ENCODE measurements at places on chromosomes 1 and 21.

GRCh38 chr21:15272171-15272570 lies 207.4 kb upstream of the NRIP1 start:
- no peak for DNase-seq

GRCh38 chr1:75710832-75711231 lies 13.7 kb upstream of the ACADM start:
- DNase-seq = no peak

- no peak for DNase-seq
Measured at GRCh38 chr1:200168926-200169325, 141.4 kb downstream of the NR5A2 start.

DNA sequence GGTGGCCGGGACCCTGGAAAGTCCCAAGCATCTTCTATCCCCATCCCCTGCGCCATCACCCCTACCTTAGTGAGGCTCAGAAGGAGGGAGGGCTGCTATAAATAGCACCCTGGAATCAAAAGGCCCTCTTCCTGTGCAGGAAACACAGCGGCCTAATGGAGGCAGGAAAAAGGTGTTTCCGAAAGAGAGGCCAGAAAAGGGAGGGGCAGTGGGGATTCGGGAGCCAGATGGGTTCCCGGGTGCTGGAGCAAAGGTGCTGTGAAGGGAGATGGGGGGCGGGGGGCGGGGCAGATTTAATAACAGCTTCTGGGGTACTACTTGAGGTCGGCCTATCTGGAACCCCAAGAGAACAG lies 16.6 kb downstream of the NAV1 start:
- DNase-seq = no peak

- no peak for DNase-seq
Measured at GRCh38 chr1:118900643-118901440, 87.3 kb downstream of the TBX15 start.

GRCh38 chr1:89954401-89954800 lies 40.5 kb upstream of the ZNF326 start:
- no peak for DNase-seq

DNA sequence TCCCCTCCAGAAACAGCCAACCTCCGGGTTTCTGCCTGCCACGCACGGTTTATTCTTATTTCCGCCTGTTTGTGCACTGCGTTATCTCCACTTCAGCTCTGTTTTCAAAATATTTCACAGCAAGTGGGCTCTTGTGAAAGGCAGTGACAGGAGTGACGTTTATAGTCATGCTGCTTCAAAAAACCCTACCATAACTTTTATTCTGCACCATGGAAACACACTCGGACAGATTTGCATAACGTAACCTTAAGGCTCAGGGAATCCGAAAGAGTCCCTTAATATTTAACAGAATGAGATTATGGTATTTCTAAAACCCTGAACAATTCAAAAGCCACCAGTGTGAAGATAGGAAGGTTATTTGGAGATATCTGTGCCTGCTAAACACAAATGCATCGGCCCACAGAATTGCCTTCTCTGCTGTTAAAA lies 782 bp upstream of the SDE2 start:
- DNase-seq = no peak

- no peak for DNase-seq
Measured at GRCh38 chr1:119564548-119564947, 57.5 kb downstream of the HSD3B1 start.

- DNase-seq = no peak
Measured at GRCh38 chr1:8965121-8965820, 19.6 kb downstream of the CA6 start.

- DNase-seq = no peak
Measured at GRCh38 chr1:186154651-186155050, 220.4 kb downstream of the TPR start.

DNA sequence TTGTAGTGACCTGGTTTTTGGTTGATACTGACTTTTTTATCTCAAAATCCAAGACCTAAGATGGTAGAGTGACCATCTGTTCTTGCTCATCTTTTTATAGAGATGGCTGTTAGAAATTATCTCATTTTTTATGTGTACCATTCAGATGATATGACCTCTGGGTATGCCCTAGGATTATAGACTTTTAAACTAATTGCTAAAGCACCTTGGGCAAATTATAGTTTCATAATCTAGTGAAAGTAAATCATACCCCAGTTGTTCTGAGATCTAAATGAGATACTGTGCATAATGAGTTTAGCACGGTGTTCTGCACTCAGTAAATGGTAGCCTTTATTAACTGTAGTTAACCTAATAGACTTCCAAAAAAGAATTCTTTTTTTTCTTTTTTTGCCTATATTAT lies 182.6 kb upstream of the L1TD1 start:
- DNase-seq = no peak

GRCh38 chr1:34681480-34682451 lies 73.1 kb upstream of the GJB5 start:
- peak; percentile 15 for DNase-seq

GRCh38 chr21:45313682-45314081 lies 26.0 kb upstream of the POFUT2 start:
- DNase-seq = no peak

GRCh38 chr1:160885042-160885441 lies at the start of gene ITLN1:
TSS of gene ITLN1 (minus strand) at chr1:160885180. CDS start at chr1:160884877, 303 bp downstream.
- no peak for DNase-seq

- DNase-seq = no peak
Measured at GRCh38 chr1:76038287-76039004, 36.1 kb upstream of the ST6GALNAC3 start.

DNA sequence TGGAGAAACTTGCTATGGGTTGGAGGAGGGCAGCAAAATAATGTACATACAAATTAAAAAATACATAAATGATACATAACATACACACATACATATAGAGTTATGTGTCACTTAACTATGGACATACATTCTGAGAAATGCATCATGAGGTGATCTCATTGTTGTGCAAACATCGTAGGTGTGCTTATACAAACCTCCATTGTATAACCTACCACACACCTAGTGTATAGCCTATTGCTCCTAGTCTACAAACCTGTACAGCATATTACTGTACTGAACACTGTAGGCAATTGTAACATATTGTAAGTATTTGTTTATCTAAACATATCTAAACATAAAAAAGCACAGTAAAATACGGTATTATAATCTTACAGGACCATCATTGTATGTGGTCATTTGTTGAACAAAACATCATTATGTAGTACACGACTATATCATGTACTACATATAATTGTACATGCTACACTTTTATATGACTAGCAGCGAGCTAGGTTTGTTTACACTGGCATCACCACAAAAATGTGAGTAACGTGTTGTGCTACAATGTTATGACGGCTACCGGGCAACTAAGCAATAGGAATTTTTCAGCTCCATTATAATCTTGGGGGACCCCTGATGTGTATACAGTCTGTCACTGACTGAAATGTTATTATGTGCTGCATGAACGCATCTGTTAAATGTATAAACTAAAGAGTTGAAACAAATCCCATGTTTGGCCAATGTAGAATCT lies 35.5 kb downstream of the ITGB3BP start:
- no peak for DNase-seq

DNA sequence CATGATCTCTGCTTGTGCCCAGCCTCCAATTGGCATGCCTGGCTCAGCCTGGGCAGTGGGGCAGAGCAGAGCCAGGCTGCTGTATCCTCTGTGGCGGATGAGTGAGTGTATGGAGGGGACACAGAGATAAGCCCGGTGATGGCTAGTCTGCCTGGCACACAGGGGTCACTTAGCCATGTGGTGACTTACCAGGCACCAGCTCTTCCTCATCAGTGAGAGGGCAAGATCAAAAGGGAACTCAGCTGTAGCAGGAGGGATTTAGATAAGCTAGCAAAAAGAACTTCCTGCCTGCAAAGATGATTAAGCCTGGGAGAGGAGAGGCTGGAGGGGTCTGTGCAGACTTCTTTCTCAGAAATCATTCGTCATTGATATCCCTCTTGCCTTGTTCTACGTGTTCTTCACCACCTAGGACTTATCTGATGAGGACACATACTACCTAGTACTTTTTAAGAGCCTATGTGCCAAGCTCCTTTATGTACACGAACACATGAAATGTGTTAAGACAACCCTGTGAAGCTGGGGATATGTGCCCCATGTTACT lies 7.9 kb downstream of the KIF21B start:
- no peak for DNase-seq

- DNase-seq = no peak
Measured at GRCh38 chr1:232049335-232049734, 422.7 kb downstream of the DISC1 start.

DNA sequence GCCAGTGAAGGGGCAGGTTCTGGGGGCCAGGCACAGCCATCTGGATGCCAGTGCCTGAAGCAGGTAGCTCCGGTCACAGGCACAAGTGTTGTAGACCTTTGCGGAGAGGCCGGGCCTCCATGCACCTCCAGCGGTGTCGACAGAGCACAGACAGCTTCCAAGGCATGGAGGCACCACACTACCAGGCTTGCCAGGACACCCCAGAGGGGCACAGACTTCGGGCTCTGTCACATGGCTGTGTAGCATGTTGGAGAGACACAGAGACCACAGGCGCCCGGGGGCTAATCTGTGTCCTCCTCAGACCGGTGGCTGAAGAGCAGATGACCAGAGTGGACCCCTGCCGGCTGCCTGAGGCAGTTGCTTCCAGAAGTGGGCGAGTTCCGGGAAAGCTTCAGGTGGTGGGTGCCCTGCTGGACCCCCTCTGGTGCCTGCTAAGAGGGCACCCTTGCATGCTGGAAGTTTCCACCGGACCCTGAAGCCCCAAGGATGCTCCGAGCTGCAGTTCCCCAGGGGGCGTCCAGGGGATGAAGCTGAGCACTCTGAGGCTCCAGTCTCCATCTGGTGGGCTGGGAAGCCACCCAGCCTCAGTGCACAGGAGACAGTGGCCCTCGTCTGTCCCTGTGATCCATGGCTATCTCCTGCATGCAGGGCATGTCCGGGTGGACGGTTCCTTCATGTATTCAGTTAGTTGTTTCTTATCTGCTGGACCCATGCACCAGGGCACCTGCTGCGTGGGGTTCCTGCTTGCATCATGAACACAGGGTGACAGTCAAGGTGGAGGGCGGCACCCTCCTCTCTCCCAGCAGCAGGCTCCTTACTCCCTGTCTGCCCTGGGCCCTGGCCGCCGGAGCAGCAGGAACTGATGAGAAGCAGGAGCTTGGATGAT lies 82.4 kb downstream of the OBSCN start:
- DNase-seq = no peak

DNA sequence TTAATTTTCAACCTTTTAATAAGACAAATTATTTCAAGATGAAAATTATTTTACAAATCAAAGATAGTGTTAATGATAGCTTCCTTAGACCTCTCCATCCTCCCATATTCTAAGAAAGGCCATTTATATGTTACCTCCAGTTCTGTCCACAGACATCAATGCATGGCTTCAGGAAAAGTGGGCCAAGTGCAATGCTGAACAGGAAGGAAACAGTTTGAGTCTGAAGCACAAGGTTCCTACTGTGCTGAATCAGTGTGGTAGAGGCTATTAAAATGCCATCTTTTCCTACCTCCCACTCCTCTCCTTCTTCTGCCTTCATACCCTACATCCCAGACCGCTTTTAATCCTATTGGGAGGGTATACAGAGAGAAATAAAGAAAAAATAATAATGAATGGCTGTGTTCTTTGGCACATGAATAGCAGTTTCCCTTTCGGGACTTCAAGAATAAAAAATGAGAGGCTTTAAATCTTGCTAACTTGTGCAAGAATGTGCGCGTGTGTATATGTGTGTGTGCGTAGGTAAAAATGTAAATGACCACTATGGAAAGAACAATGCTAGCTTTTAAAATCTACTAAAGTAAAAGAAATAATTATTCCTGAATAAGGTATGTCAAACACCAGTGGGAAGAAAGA lies 62.6 kb upstream of the C1orf105 start:
- no peak for DNase-seq

DNA sequence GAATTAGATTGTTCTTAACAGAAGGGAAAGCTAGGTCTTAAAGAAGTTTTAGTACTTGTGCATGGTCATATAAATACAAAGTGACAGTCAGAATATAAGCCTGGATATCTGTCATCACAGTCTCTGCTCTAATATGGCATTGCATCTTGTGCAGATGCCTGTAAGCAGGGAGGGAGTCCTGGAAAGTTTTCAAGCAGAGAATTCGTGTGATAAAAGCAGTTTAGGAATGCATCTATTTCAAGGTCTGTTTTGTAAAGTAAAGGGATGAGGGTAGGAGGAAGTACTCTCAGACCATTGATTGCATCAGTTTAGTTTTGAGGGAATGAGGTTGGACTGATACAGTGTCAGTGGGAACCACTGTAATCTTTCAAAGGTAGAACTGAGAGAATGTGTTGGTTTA lies 30.6 kb downstream of the IARS2 start:
- no peak for DNase-seq

GRCh38 chr1:217270101-217270500 lies 360.8 kb downstream of the GPATCH2 start:
- no peak for DNase-seq

DNA sequence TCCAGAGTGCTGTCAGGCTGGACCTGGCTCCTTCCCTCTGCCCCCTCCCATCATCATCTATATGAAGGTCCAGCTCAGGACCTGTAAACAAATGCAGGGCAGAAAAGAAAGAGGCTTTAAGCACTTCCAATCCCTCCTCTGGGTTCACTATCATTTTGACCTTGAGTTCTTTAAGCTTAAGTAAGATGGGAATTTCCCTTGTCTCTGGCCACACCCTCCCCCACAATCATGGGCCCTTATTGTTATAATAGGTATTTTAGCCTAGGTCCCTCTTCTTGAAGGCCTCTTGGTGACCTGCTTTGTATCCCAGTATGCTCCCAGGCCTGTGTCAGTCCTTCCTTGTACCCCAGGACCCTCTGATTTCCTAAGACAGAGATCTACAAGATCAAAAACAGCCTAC lies 45.1 kb upstream of the EPS15 start:
- no peak for DNase-seq

DNA sequence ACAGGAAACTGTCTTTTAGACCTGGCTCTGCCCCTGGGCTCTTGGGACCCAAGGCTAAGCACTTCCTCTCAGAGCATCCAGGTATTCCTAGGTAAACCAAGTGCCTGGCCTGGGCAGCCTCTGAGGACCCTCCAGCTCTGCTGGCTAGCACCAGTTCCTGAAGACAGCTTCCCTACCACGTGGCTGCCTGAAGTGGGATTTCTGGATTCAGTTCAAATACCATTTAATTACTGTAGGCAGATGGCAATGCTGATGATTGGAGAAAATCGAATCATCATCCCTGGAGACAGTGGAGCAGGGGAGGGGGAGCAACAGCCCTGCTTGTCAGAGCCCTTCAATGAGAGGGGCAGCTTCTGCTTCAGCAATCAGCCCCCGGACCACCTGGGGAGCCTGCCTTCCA lies 11.9 kb downstream of the KIF21B start:
- no peak for DNase-seq

GRCh38 chr1:181080556-181080955 lies 7.9 kb upstream of the IER5 start:
- DNase-seq = no peak

- DNase-seq = no peak
Measured at GRCh38 chr1:193318347-193318746, 131.9 kb upstream of the B3GALT2 start.

All from stimulated activated CD8-positive, alpha-beta memory T cell treated with anti-CD3 and anti-CD28 coated beads, Interleukin-2, amount 100 ng/mL, for 1 hour (primary cell).